ENCODE measurements at places on chromosomes 3 and 15.

DNA sequence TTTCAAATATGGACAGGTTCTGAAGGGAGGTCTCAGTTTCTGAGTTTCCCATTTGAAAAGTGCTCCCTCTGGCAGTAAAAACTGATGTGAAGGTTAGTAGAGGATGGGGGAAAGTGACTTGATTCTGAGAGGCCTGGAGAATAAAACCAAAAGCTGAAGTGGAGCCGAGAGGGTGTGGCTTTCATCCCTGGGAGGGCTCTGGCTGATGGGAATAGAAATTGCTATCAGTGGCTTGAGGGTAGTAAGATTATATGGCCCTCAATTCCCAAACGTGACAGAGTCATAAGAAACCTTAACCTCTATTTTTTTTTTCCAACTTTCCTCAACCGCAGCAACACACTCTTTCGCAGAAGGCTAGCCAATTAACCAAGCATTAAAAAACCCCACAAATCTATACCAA is 185.9 kb downstream of the MEIS2 start:
- no peak for DNase-seq

- no peak for DNase-seq
Observed at GRCh38 chr3:127036209-127037020, 53.5 kb downstream of the PLXNA1 start.

- no peak for DNase-seq
Observed at GRCh38 chr3:98826126-98826525, 63.0 kb downstream of the ST3GAL6 start.

GRCh38 chr3:101868534-101869464 is 19.5 kb downstream of the NFKBIZ start:
- DNase-seq = no peak

DNA sequence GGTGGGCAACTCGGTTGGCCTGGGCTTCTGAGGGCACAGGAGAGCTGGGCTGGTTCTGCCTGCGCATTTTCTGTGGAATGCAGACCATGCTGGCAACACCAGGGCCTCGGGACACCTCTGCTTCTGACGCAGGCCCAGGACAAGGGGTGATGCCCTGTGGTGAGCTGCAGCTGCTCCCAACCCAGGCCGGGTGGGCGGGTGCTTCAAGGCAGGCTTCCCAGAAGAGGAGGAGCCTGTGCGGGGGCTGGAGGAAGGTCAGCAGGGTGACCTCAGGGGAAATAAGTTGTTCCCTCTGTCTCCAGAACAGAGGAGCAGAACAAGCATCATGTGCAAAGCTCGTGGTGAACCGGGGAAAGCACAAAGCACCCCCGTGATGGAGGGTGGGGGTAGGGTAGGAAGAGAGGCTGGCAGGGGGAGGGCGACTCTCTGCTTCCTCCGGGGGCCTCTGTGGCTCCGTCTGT is 11.0 kb upstream of the PLXNA1 start:
- DNase-seq = no peak

DNA sequence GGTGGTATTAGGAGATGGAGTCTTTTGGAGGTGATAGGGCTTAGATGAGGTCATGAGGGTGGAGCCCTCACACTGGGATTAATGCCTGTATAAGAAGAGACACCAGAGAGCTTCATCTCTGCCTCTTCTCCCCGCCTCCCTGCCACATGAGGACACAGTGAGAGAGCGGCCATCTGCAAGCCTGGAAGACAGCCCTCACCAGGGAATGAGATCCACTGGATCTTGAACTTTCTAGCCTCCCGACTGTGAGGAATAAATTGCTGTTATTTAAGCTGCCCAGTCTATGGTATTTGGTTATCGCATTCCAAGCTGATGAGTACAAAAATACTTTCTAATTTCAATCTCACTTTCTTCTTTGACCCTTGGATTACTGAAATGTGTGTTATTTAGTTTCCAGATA is 121.4 kb downstream of the OCA2 start:
- no peak for DNase-seq

DNA sequence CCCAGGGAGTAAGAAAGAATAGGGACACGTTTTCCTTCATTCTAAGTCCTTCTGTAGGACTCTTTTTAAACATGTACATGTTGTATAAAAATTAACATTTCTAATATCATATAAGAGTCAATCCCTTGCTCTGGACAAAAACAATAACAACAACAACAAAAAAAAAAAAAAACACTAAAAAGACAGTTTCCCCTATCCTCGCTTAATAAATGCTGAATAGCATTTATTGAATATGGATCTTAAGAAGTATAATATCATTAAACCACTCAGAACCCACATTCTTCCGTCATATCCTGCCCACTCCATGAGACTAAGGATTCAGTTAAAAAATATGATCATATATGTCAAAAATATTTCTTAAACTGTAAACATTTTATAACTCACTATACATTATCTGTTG is 145.1 kb downstream of the AQP9 start:
- DNase-seq = no peak

DNA sequence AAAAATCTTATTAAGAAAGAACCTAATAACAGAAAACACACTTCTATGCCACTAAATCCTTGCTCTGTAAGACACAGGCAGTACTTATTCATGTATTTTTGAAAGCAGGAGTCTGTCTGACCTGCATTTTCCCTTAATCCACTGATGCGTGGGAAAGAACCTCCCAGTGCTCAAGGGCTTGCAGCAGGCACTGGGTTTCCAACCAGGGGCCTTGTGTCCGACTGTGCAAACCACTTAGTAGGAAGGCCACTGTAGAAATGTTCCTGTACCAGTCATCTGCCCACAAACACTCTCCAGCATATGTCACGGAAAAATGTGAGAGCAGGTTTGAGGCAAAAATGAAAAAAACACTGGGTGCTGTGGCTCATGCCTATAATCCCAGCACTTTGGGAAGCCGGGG is 12.4 kb downstream of the CXCR6 start:
- no peak for DNase-seq

DNA sequence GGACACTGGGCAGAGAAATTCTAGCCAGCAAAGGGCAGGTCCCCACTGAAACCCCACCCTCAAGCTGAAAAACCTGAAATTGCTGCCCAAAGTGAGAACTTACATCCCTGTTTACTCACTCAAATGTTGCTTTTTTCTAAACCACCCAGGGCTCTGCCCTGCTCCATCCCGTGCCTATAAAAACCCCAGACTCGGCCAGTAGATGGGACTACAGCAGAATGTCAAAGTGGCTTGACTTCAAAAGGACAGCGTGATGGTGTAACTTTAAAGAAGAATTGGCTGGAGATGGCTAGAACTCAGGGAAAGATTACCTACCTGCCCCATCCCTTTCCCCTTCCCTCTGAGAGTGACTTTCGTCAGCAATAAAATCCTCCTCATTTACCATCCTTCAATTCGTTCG is 246.9 kb downstream of the PYDC2 start:
- no peak for DNase-seq

DNA sequence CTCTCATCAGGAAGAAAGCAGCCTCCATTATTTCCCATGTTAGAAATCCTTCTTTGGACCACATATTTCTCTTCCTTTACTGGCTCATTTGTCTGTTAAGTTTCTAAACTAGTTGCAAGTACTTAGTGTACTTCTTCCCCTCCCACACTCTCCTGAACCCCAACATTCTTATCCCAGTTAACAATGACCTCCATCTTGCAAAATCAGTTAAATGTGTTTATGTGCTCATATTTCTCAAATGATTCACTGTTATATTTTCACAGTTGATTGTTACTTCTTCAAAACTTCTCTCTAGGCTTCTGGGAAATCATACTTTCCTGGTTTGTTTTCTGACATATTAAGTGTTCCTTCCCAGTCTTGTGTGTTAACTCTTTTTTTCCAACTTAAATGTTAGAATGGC is 856.9 kb downstream of the EPHA3 start:
- DNase-seq = no peak

DNA sequence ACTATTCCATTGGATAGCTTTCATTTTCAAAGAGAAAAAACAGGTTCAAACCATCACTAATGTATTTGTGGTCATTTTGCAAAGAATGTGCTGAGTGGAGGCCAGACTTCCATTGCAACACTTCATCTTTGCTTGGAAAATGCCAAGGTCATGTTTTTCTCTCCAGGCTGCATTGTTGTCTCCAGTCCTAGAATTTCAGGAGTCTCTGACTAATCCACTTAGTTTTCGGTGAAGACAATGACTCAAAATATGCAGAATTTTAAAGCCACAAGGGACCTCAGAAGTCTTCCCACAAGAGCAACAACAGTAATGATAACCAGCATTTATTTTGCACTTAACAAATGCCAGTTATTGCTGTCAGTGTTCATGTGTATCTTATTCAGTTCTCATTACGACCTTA is 277.0 kb downstream of the RYR3 start:
- DNase-seq = no peak

DNA sequence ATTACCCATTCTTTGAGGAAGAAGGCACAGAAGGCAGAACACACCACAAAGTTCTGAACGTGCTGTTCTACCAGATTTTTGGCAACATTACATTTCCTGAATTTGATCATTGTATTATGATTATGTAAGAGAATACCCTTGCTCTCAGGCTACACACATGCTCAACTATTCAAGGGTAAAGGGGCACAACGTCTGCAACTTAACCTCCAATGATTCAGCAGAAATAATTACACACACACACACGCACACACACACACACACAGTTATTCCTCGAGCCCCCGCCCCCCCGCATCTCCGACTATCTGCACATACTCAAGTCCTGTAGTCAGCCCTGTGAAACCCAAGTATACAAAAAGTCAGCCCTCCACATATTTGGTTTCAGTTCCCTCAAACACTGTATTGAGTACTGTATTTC is 26.8 kb downstream of the RPN1 start:
- DNase-seq = no peak

DNA sequence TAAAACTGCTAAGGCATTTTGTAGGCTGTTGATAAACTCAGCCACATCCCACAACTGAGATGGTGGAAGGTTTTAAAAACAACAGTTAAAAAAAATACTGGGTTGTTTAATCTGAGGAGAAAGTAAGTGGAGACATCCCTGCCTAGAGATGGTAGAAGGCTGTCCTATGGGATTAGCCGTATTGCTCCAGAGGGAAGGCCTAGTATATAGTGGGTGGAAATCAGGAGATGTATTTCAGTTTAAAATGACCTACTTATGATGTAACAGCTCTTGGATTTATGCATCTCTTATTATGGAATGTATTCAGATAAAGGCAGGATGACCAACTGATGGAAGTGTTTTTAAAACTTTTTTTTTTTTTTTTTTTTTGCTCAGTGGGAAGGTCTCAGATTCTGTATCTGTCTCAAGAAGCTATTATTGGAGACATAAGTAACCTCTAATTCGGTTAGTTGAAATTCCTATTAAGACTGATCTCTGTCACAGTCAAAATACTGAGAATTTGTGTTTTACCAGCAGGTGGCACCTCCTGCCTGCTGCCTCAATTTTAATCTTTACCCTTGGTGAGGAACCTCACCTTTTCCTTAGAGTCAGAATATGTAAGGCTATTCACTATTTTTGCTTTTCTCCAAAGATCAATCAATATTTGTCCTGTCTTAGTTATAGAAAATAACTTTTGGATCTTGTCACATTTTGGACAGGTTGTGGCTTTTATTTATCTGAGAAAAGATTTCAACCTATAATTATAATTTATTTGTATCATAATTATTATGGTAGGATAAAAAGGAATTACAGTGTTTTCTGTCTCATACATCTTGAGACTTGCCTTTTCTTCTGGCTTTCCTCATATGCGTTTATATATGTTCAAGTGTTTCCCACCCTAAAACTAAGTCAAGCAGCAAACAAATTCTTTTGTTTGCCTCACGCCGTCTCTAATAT is 63.0 kb downstream of the VPS8 start:
- DNase-seq = no peak

GRCh38 chr3:143436231-143436930 is 316.8 kb downstream of the CHST2 start:
- no peak for DNase-seq

DNA sequence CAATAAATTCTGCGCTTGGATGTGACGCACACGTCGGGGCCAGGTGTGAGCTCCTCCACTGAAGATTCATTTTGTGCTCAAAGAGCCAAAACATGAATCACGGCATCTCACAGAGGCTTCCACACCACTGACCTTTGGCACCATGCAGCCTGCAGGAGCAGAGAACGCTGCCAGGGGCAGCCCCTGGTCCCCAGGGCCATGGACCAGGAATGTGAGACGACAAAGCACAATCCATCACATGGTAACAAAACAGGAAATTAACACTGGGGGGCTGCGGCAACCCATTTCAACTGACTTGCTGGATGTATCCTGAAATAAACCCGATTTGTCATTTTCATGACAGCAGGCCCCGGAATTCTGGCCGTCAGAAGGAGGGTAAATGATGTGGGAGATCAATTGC is 167.5 kb upstream of the IGF1R start:
- no peak for DNase-seq

GRCh38 chr3:160403796-160404470 is 4.5 kb downstream of the SMC4 start:
- no peak for DNase-seq

DNA sequence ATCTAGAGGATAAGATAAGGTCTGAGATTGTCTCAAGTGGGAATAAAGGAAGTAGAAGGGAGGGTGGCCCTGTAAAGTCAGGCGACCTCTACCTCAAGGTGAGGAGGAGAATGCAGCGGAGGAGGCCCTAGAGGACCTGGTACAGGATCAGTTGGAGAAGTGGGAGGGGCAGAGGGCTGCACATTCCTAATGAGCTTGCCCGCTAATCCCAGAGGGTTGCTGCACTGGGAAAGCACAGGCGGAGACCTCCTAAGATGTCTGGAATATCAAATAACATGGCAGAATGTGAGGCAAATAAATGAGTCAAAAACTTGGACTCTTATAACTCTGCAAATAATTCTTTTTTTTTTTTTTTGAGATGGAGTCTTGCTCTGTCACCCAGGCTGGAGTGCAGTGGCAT is 30.2 kb upstream of the VPS8 start:
- DNase-seq = no peak

- DNase-seq = no peak
Observed at GRCh38 chr3:40754994-40755393, 230.2 kb downstream of the ZNF621 start.

DNA sequence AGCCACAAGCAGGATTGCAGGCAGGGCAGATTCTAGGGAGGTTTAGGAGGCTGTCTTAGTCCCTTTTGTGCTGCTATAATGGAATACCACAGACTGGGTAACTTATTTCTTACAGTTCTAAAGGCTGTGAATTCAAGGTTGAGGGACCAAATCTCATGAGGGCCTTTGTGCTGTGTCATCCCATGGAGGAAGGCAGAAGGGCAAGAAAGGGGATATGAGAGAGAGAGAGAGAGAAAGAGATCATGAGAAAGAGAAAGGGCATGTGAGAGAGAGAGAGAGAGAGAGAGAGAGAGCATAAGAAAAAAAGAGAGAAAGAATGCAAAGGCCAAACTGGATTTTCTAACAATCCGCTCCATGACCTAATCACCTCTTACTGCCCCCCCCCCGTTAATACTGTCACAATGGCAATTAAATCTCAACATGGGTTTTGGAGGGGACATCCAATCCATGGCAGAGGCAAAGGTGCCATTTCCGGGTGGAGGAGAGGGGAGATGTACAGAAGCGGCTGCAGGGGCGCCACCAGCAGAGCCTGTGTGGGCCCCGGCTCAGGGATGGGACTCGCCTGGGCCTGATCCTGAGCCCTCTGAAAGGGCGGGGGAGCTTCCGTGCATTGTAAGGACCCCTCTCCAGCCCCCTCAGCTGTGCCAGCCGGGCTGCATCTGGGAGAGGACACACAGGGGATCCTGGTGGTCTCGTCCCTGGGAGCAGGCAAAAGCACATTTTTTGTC is 20.5 kb downstream of the MRPS11 start:
- DNase-seq = no peak
